Left ventricle myocardium inferior (tissue), 1 donor: ENCODE measurements at places on chromosomes 7 and 10. TPM values are rescaled to one million over a fixed set of nuclear protein-coding genes. Genes with fewer than 3 reads are reported as not detected.
A peak's percentile ranks its signal among the peaks of the same experiment; 100 is the strongest.

DNA sequence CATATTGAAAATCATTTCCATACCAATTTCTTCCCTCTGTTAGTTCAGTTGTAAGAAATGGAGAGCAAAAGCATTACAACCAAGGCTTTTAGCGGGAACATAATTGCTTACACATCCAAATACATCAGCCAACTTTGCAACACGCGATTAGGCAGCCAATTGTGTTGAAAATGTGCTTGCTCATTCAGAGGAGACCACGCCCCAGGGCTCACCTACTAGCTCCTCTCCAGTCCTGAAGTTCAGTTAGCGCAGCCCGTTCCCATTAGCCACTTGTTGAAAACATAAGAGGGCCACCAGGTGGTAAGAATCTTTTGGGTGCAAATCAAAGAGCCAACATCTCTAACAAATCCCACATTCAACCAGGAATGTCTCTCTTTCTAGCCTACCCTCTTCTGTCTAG, 213.2 kb upstream of the MDFIC start:
- H3K27me3 ChIP-seq, result no peaks in the 10 kb centered on the region
- H3K27ac ChIP-seq, result no peak overlapping the region
- H3K4me3 ChIP-seq, result no peak overlapping the region
- no peak for DNase-seq
- no peaks in the 10 kb centered on the region for H3K4me1 ChIP-seq

- no peaks in the 10 kb centered on the region for H3K27me3 ChIP-seq
- peak overlapping the region; percentile 92 for H3K4me3 ChIP-seq
- no peaks in the 10 kb centered on the region for H3K36me3 ChIP-seq
- H3K4me1 ChIP-seq, result peaks cover 35% of the 10 kb centered on the region
- H3K27ac ChIP-seq, result peak overlapping the region; percentile 87
These were observed 973 bp downstream of the CAMK1D start for GRCh38 chr10:12350167-12350872.

The NPY gene
- not detected for total RNA-seq

- no peaks in the 10 kb centered on the region for H3K36me3 ChIP-seq
- no peak for DNase-seq
- H3K27me3 ChIP-seq, result no peaks in the 10 kb centered on the region
- H3K4me1 ChIP-seq, result no peaks in the 10 kb centered on the region
- H3K4me3 ChIP-seq, result no peak overlapping the region
These were observed 1111.8 kb upstream of the C7orf33 start for GRCh38 chr7:147478796-147479195.

- DNase-seq, result no peak
- no peak overlapping the region for H3K27ac ChIP-seq
- no peak overlapping the region for H3K4me3 ChIP-seq
These were observed 76.4 kb downstream of the ABCC2 start for GRCh38 chr10:99858849-99859248.

DNA sequence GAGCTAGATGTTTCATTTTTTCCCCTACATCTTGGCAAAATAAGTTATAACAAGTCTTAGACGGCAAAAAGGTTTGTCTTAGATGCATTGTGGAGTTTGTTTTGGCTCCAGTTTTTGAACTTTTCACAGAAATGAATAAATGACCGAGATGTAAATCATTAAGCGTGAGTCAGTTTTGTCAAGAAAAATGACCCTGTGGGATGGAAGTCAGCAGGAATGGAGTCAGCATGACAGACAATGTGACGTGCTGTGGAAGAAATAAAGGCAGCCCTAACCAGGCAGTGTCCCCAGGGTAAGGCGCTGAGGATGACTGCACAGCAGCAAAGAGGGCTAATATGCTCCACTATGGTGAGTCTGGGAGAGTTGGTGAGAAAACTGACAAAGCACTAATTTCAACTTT, 163.2 kb downstream of the NOC3L start:
- no peak overlapping the region for H3K27ac ChIP-seq
- H3K27me3 ChIP-seq, result no peaks in the 10 kb centered on the region
- no peak for DNase-seq
- H3K4me1 ChIP-seq, result no peaks in the 10 kb centered on the region
- no peaks in the 10 kb centered on the region for H3K36me3 ChIP-seq

- H3K4me1 ChIP-seq, result no peaks in the 10 kb centered on the region
- no peak overlapping the region for H3K4me3 ChIP-seq
- no peak for DNase-seq
- peaks cover 13% of the 10 kb centered on the region for H3K27me3 ChIP-seq
These were observed 91.2 kb upstream of the SEM1 start for GRCh38 chr7:96800824-96801223.

GRCh38 chr7:150778738-150779301, 21.3 kb downstream of the TMEM176B start:
- peak; percentile 85 for DNase-seq
- no peak overlapping the region for H3K4me3 ChIP-seq
- no peaks in the 10 kb centered on the region for H3K27me3 ChIP-seq
- H3K27ac ChIP-seq, result no peak overlapping the region

- H3K27ac ChIP-seq, result no peak overlapping the region
- peaks cover 25% of the 10 kb centered on the region for H3K4me1 ChIP-seq
- no peak overlapping the region for H3K4me3 ChIP-seq
- no peaks in the 10 kb centered on the region for H3K27me3 ChIP-seq
- DNase-seq, result no peak
- no peaks in the 10 kb centered on the region for H3K36me3 ChIP-seq
These were observed 122.4 kb upstream of the KIAA1217 start for GRCh38 chr10:24086296-24087086.

DNA sequence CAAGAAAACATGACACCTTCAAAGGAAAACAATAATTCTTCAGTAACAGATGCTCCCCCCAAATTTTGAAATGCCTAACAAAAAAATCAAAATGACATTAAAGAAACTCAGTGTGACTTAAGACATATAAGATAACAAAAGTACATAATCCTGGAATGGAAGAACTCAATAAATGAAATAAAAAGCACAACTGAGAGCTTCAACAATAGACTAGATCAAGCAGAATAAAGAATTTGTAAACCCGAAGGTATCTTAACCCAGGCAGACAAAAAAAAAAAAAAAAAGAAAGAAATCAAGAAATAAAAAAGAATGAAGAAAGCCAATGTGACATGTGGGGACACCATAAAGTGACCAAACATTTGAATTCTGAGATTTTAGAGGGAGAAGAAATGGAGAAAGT, 27.7 kb upstream of the LRRD1 start:
- H3K4me3 ChIP-seq, result no peak overlapping the region
- H3K27me3 ChIP-seq, result no peaks in the 10 kb centered on the region
- H3K4me1 ChIP-seq, result no peaks in the 10 kb centered on the region
- DNase-seq, result no peak
- peaks cover 99% of the 10 kb centered on the region for H3K36me3 ChIP-seq

The GAD2 gene
- not detected for total RNA-seq

DNA sequence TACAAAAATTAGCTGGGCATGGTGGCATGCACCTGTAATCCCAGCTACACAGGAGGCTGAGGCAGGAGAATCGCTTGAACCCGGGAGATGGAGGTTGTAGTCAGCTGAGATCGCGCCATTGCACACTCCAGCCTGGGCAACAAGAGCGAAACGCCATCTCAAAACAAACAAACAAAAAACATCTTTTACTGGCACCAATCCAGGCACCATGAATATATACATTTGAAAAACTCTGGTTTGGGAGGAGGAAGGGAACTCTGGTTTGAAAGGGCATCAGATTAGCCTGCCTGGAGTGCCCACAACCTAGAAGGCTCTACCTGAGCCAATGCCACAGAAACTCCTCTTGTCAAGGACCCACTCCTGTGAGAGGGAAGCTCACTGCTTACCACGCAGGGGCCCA, 15.9 kb downstream of the POLL start:
- H3K36me3 ChIP-seq, result peaks cover 4% of the 10 kb centered on the region
- no peak for DNase-seq
- H3K4me1 ChIP-seq, result peaks cover 17% of the 10 kb centered on the region

DNA sequence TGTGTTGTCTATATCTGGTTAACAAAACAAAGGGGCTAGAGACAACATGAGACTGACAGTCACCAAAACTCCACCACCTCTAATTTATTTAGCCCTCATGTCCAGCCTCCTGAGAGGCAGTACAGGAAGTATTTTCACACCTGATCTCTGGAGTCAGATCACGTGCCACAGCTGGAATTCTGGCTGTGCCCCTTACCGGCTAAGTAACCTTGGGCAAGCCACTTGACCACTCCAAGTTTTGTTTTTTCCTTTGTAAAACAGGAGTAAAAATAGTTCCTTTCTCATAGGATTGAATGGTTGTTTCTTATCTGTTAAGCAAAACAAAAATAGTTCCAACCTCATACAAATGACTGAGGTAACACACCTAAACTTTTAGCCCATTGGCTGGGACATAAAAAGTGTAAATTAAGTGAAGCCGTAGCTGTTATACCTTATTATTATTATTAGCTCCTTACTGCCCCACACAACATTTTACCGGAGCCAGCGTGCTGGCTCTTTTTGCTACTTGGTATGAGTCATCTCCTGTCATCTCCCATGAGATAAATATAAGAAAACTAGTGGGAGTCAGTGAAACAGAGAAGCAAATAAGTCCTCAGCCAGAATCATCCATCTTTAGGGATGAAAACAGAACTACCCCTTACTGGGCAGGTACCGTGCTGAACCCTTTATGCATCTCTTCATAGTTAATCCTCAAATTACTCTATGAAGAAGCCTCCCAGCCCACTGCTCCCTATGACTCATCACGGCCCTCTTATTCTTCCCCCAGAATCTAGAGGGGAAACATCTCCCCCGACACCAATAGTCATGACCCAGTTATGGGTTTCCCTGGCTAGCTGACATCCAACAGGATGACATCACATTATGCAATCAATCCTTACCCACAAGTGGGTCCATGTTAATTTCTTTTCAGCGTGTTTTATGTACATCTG, 44.9 kb downstream of the PPP1R3C start:
- no peaks in the 10 kb centered on the region for H3K27me3 ChIP-seq
- DNase-seq, result no peak
- H3K36me3 ChIP-seq, result no peaks in the 10 kb centered on the region
- H3K27ac ChIP-seq, result peak overlapping the region; percentile 91
- H3K4me3 ChIP-seq, result no peak overlapping the region

The CUZD1 gene
- total RNA-seq, result 0.16 TPM

The CALML3 gene
- not detected for total RNA-seq

DNA sequence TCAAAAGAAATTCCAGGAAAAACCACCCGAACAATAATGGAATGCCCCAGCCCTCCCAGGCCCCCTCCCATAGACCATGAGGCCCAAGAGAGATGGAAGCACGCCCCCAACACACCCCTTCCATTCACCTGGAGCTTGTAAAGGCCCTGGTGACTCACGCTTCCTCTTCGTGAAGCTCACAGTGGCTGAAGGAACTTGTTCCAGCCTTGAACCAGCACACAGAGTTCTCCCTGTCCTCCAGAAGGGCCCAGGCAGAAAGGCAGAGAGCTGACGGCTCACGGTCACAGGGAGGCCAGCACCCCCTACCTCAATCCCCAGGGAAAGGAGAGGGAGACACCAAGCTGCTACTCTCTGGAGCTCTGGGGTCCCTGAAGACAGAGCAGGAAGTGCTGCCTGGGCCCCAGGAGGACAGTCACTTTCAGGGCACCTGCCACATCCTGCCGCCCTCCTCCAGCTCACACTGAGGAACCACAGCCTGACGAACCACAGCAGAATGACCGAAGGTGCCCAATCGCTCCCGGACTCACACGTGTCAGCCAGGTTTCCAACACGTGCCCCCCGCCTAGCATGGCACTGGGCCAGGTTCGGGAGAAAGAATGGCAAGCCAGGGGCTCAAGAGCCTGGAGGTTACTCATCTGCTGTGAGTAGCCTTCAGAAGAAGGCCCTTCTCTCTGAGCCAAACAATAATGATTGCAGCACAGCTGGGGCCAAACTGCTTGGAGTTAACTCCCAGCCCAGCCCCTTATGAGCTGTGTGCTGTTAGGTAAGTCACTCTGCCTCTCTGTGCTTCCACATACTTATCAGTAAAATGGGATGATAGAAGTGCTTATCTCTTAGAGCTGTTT, 52.8 kb downstream of the DLG5 start:
- H3K4me1 ChIP-seq, result peaks cover 38% of the 10 kb centered on the region
- H3K27me3 ChIP-seq, result no peaks in the 10 kb centered on the region
- H3K36me3 ChIP-seq, result no peaks in the 10 kb centered on the region
- DNase-seq, result no peak
- no peak overlapping the region for H3K4me3 ChIP-seq

The ANKRD22 gene
- total RNA-seq, result not detected

The AOAH gene
- 1.9 TPM for total RNA-seq

DNA sequence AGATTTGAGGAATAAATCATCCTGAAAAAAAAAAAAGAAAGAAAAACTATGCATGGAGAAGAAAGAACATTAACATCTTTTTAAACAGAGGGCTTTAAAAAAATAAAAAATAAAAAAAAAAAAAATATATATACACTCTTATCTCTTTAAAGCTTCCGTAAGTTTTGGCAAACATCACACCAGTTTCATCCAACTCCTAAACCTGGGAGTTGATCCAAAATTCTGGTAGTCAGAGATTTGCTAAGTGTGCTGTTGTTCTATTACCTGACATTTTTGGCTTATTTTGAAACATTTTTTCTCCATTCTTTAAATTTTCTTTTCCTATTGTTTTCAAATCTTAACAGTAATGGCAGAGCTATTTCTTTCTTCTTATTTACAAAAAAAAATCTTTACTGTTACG, 273.1 kb downstream of the AGMO start:
- H3K4me1 ChIP-seq, result no peaks in the 10 kb centered on the region
- H3K27ac ChIP-seq, result no peak overlapping the region
- H3K27me3 ChIP-seq, result no peaks in the 10 kb centered on the region
- no peak for DNase-seq

- H3K27me3 ChIP-seq, result no peaks in the 10 kb centered on the region
- no peaks in the 10 kb centered on the region for H3K36me3 ChIP-seq
- no peaks in the 10 kb centered on the region for H3K4me1 ChIP-seq
- no peak for DNase-seq
- H3K4me3 ChIP-seq, result no peak overlapping the region
These were observed 271.5 kb upstream of the ZWINT start for GRCh38 chr10:56632537-56632936.

GRCh38 chr10:71946700-71947099, 17.5 kb upstream of the CHST3 start:
- no peak for DNase-seq
- H3K27ac ChIP-seq, result no peak overlapping the region
- H3K4me3 ChIP-seq, result no peak overlapping the region
- H3K4me1 ChIP-seq, result no peaks in the 10 kb centered on the region

DNA sequence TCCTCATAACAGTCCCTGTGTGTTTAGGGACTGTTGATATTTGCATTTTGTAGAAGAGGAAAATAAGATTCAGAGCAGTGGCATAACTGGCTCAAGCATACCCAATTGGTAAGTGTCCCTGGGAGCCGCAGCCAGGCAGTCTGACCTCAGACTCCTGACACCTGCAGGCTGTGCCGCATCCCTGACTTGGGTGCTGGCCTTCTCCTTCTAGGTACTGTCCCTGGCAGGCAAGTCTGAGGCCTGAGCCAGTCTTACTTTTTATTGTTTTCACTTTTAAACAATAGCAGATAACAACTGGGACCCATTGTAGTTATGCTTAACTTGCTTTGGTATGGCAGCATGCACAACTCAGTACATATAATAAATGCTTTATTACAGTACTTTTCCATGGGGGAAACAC, 717.0 kb downstream of the KCNMA1 start:
- H3K4me1 ChIP-seq, result no peaks in the 10 kb centered on the region
- no peaks in the 10 kb centered on the region for H3K36me3 ChIP-seq
- no peak overlapping the region for H3K4me3 ChIP-seq
- no peak overlapping the region for H3K27ac ChIP-seq
- no peak for DNase-seq
- H3K27me3 ChIP-seq, result no peaks in the 10 kb centered on the region

GRCh38 chr10:60099998-60100747, 193.8 kb upstream of the CCDC6 start:
- no peak overlapping the region for H3K4me3 ChIP-seq
- no peak for DNase-seq
- H3K36me3 ChIP-seq, result peaks cover 17% of the 10 kb centered on the region

- peaks cover 4% of the 10 kb centered on the region for H3K4me1 ChIP-seq
- no peak overlapping the region for H3K4me3 ChIP-seq
- H3K36me3 ChIP-seq, result no peaks in the 10 kb centered on the region
- H3K27ac ChIP-seq, result no peak overlapping the region
- DNase-seq, result no peak
- no peaks in the 10 kb centered on the region for H3K27me3 ChIP-seq
These were observed 80.5 kb downstream of the ELAPOR2 start for GRCh38 chr7:86978808-86979506.
